Bone marrow (tissue), 2 donors: ENCODE measurements at places on chromosomes 4 and X.

DNA sequence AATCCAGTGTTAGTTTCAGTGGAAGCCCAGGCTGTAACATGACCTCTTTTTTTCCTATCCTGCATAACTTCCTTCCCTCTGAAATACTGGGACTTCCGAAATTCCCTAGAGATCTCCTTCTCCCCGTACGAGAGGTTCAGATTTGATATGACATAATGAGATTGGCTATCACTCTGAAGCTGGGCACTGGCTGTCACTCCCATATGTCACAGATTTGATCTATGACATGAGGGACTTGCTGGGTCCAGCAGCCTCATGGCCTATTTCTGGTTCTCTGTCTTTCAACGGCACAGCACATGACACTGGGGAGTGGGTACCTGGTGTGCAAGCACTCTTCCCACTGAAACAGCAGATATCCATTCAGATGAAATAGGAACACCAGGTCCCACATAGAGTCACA is 36.7 kb downstream of the PF4 start:
- DNase-seq, result no peak

GRCh38 chrX:139850968-139851367 is 81.9 kb downstream of the ATP11C start:
- no peak for DNase-seq

DNA sequence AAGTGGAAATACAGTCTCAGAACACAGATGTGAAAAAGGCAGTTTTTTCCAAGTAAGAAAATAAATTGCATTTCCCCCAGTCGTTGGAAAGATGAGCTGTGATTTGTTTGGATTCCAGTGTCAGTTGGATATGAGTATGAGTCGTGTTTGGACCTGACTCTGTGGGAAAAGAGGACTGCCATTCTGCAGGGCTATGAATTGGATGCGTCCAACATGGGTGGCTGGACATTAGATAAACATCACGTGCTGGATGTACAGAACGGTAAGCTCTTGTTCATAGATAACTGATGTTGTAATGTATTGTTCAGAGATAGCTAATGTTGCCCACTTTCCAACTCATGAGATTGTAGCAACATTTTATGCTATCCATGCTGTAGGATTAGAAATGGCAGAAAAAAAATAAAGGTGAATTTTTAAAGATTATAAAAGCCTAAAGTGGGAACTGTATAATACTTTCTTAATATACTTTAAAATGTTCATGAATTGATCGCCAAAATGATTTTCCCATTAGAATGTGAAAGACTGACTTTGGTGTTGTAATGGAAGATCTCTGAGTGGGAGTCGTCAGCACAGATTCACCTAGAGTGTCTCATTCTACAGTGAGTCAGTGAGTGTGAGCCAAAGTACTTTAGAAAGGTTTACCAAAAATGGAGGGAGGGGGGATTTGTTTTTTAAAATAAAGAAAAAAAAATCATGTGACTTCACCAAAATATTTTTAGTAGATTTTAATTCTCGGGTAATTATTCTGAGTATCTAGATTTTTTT is 178.7 kb downstream of the DCTD start:
- DNase-seq, result no peak

GRCh38 chr4:8451440-8452182 is 11.0 kb downstream of the TRMT44 start:
- no peak for DNase-seq

DNA sequence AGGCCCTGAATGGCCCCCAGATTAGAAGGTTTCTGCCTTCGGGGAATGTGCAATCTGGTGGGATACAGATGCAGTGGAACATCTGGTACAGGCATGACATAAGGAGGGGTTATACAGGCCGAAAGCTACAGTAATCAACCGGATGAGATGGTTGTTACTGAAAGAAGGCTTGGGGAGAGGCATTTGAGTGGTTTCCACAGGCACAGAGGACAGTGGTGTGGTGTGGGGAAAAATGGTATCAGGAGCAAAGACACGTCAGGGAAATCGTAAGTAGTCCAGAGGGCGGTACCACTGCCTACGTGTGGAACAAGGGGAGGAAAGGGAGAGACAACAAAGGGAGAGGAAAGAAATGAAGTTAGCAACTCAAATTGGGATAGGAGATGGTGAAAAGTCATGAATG is 3.0 kb downstream of the PDLIM3 start:
- no peak for DNase-seq

DNA sequence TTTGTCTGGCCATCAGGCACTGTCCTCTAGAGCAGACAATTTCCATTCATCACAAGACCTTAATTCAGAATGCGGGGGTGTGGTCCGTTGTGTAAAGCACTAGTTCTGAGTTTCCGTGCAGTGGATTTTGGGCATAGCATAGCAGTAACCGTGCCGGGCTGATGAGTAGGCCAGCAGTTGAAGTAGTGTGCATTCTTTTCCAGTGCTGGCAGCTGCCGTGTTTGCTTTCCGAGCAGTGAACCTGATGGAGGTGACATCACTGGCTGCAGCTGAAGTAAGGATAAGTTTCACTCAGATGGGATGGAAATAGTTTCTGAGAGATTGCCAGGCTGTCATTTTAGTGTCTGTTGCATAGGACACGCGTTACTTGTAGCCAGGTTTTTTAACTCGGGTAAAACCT is 107.0 kb upstream of the STIM2 start:
- no peak for DNase-seq

DNA sequence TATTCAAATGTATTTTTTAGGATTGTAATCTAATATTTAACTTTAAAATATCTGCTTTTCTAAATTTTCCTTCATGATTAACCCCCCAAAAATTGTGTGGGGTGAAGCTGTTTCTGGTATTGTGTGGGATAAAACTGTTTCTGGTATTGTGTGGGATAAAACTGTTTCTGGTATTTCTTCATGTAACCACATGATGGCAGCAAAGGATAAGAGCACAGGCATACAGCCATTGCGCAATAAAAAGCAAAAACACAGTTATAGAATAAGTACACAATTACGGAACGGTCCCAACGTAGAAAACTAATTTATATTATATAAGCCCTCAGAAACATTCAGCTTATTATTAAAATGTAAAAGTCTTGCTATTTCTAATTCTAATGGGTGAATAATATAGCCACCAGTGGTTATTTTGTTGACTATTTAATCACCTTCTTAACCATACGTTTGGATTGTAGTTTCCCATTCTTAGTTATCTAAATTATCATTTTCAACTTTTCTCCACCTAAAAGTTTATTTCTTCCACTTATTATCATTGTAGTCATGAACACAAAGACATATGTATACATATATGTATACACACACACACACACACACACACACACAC is 333.9 kb upstream of the FSTL5 start:
- no peak for DNase-seq

- no peak for DNase-seq
These were observed 48.5 kb upstream of the ARMCX2 start for GRCh38 chrX:101708163-101708562.

GRCh38 chr4:111282035-111282434 is 659.2 kb upstream of the PITX2 start:
- no peak for DNase-seq

DNA sequence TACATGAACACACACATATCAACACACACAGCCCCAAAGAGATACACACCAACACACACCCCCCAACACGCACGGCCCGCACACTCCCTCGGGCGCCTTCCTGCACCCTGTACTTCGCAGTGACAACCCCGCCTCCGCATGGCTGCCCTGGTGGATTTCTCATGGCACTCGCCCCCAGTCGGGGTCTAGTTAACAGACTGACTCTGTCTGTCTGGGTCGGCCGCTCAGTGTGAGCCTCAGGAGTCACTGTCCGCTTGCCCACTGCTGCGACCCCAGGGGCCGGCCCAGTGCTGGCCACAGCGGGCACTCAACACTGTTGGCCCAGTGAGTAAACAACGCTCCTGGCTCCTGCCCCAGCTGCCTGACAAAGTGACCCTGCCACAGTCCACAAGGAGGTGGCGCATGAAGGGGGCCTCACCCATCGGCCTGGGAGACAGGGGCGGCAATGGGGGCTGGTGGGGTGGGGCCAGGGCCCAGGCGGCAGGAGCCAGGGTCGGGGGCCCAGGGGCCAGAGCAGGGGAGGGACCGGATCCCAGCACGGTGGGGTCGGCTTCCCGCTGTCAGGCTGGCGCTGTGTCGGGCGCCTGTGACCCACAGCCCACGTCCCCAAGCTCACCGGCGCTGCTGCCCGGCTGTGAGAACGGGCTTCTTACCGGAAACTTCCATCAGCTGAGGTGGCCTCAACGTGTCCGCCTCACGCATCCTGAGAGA is 40.2 kb upstream of the MAN2B2 start:
- DNase-seq, result no peak

DNA sequence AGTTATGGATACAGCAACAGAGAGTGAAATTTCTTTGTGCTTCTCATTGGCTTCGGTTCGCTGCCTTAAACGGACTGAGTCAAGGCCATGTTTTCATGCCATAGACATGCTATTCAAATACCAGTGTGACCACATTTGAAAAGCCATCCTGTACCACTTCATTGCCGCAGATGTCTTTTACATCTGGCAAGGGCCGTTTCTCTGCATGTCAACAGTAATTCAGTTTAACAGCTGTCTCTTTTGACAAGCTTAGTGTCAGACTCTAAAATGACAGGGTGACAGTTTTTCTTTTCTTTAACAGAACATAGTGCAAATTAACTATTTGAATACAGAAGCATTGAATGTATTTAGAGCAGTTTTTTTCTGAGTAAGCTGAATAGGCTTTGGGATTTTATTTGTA is 362.2 kb upstream of the POU3F4 start:
- no peak for DNase-seq

GRCh38 chr4:108181704-108182103 is 13.0 kb upstream of the LEF1 start:
- DNase-seq, result no peak

DNA sequence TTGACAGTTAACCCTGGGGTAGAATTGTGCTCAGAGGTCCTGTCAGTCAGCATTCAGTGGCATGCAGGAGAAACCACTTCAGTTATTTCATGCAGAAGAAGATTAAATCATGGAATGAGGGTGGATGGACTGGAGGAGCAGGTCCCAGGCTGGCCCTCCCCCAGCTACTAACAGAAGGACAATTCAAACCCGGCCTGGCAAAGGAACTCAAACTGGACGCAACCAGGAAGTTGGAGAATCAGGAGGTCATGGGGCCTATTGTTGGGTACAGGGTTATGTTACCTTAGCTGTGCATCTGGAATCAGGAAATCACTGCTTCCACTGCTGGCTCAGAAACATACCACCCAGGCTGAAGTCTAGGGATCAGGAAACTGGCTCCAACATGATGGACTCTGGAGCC is 121.4 kb downstream of the GPAT3 start:
- no peak for DNase-seq

DNA sequence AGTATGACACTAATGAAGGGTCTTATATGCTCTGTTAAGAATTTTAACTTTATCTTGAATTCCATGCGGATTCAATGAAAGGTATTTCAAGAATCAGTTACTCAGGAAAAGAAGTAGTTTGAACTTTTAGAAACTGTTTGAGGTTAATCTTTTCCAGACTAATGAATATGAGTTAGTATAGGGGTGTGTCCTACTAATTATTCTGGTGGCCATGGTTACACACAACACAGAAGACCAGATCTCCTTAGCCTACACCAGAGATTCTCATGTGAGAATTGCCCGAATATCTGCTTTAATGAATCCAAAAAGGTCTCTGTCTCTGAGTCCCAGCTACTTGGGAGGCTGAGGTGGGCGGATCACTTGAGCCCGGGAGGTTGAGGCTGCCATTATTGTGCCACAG is 100.4 kb downstream of the MMRN1 start:
- no peak for DNase-seq

DNA sequence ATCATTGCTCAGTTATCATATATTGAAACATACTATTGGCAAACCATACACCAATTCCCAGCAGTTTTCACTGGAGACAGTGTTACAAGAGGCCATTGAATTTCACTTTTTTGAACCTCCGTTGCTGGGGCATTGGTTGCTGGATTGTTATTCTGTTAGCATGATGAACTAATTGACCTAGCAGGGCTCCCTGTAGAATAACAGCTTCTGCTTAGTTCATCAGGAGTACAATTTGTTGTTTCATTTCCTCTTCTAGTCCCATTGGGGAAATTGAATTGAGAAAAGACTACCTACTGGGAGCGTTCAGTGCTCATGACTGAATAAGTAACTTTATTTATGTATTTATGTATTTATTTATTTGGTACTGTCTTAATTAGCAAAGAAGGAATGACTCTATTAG is 151.6 kb downstream of the SLIT2 start:
- DNase-seq, result no peak

GRCh38 chrX:9317176-9317575 is 147.7 kb upstream of the TBL1X start:
- DNase-seq, result no peak

DNA sequence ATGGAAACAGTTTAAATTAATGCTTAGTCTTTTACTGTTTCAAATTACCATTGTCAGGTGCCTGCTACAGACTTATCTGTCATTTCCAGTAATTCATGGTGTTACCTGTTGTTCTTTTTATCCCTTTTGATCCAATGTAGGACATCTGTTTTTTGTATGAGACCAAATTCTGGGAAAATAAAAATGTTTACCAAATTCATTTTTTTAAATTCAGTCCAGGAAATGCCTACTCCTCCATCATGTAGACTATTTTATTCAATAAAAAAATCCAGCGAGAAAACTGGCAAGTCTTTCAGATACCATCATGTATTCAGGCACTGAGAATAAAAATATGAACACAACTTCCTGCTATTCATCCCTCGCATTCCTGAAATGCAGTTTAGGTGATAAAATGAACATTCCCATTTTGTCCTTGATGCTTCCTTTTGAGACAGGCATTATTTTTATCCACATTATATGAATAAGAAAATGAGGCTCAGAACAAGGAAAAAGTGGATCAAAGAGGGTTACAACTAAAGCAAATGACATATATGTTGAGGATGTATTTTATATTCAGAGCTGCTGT is 584.2 kb downstream of the SPRY1 start:
- no peak for DNase-seq

GRCh38 chr4:13640149-13640940 is 12.8 kb upstream of the BOD1L1 start:
- no peak for DNase-seq

- DNase-seq, result no peak
These were observed 3.9 kb downstream of the RIPPLY1 start for GRCh38 chrX:106899276-106899675.

DNA sequence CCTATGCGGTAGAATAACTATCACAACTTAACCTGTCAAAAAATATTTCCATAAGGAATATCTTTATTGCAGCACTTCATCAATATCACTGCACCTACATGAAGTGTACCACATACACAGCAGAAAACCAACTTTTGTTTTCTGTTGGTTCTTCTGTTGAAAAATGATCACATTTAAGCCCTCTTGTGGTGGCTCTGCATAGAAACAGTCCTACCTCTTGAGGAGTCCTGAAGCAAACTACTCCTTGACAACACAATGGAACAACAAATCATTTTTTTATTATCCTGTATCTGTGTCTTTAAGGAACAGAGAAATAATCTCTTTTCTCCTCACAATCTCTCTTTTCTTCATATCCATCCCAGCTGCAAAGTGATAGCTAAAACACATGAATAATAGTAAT is 39.8 kb upstream of the ATOH1 start:
- no peak for DNase-seq

- DNase-seq, result no peak
These were observed 150.6 kb downstream of the POU3F4 start for GRCh38 chrX:83658731-83659130.

GRCh38 chr4:57550198-57550597 is 440.0 kb upstream of the IGFBP7 start:
- no peak for DNase-seq

- DNase-seq, result no peak
These were observed 36.5 kb upstream of the RASL11B start for GRCh38 chr4:52825460-52826090.

- no peak for DNase-seq
These were observed 10.1 kb downstream of the SH3D19 start for GRCh38 chr4:151315212-151315886.
